ENCODE measurements at places on chromosomes 6 and 20.

DNA sequence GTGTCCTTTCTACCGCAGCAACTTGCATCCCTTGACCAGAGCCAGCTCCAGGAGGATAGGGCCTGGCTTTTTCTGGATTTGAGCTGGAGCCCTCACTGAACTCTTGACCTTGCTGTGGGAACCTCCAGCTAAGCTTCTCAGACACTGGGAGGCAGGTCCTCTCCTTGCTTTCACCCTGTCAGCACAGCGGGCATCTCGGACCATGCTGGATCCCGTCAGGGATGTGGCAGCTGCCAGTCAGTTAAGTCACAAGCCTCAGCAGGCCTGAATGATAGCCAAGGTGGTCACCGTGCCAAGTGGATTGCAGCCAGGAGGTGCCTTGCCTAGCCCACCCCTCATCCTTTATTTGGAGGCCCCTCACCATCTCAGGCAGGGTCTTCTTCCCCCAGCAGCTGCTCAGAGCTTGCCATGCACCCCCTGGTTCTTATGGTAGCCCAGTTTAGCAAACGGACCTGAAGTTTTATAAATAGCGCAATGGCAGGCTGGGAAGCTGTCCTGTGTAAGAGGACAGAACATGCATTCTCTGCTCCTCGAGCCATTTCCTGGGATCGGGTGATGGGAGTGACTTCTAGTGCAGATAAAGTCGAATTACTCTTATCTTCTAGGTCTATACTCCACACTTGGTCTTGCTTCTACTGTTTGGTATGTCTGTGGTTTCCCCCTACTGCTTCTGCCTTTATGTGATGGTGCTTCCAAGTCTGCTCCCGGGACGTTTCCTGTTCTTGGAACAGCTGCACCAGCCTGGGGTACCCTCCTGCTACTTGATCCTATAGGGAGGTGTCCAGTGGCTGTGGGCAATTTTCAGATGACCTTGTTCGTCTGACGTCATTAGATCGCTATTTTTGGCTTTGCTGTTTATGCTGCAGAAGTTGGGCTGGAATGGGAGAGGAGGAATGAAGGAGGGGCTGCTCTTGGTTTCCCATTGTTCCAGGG is 7.1 kb upstream of the MYLK2 start:
- DNase-seq = no peak

DNA sequence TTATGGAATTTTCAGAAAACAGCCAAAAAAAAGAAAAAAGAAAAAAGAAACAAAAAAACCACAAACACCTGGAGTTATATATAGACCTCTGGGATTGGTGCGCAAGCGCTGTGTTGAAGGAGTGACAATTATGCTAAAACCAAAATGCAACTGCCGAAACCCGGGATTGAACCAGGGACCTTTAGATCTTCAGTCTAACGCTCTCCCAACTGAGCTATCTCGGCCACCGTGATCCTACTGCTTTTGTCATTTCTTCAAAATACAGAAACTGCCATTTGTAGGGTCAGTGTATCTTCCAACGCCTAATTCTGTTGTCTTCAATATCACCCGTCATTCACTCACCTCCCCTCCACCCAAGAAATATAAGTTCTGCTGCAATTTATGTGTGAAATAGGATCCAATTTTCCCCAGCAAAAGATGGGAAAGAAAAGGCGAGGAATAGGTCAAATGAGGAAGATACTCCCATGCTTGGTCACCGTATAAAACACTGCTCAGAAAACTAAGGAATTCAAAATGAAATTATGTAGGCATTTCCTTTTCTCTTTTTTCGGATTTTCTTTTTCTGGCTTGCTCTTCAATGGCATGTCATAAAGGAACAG is 116.0 kb downstream of the TRIM27 start:
- peak; percentile 6 for DNase-seq

DNA sequence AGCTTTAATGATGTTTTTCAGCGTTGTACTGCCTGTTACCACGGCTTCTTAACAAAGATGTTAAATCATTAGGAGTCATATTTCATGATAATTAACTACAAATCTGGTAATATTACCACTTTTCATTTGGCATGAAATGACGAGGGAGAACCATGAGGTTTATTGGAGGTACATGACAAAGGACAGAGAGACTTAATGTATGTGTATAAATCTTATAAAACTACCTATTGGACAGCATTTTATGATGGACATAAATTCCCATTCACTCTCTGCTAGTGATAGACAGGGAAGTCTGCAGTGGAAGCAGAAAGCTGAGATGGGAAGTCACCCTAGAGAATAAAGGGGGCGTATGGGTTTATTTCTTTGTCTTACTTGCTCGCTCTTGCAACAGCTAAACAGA is 949.9 kb upstream of the FLRT3 start:
- no peak for DNase-seq

- no peak for DNase-seq
These were observed 138.0 kb downstream of the THBS2 start for GRCh38 chr6:169115632-169116031.

- DNase-seq = no peak
These were observed 121.6 kb upstream of the BEND6 start for GRCh38 chr6:56833127-56833791.

- DNase-seq = no peak
These were observed 243.0 kb downstream of the ATXN1 start for GRCh38 chr6:16518265-16518664.

- no peak for DNase-seq
These were observed 36.4 kb upstream of the PMEPA1 start for GRCh38 chr20:57746201-57746600.
